ENCODE measurements at places on chromosomes 13 and 19.
A peak's percentile ranks its signal among the peaks of the same experiment; 100 is the strongest.

- no peak for DNase-seq
Measured at GRCh38 chr13:79660361-79660760, 179.4 kb downstream of the NDFIP2 start.

GRCh38 chr13:39347926-39348901 lies 254.8 kb downstream of the LHFPL6 start:
- DNase-seq = no peak

- DNase-seq = no peak
Measured at GRCh38 chr13:44142540-44142867, 231.1 kb upstream of the SERP2 start.

GRCh38 chr13:76708138-76708688 lies 178.0 kb downstream of the KCTD12 start:
- DNase-seq = no peak

GRCh38 chr19:41575998-41576397 lies at the start of gene CEACAM21:
Gene CEACAM21, plus strand, starts transcription at chr19:41576166. Its CDS starts 109 bp downstream, at chr19:41576275.
- peak; percentile 80 for DNase-seq

DNA sequence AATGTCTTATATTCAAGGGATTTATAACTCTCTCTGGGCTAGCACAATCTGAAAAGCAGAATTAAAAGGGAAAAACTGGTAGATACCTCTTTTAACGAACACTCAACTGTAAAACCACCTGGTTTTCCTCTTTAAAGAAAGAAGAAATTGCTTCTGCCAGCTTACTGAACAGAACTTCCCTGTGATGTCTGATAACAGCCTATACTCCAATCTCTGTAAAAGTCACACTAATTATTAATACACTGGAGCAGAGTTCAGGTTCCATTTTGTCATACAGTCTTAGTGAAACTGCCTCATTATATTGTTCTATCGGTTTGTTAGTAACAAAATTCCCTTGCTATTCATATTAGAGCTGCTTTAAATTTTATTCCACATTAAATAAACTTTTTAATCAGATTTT lies 251.0 kb upstream of the STARD13 start:
- no peak for DNase-seq

- no peak for DNase-seq
Measured at GRCh38 chr19:3059653-3060052, 2.6 kb downstream of the TLE5 start.

- no peak for DNase-seq
Measured at GRCh38 chr13:109314101-109314500, 472.3 kb downstream of the IRS2 start.

GRCh38 chr13:113086031-113086750 lies 19.4 kb upstream of the F7 start:
- no peak for DNase-seq

GRCh38 chr19:15936173-15936572 lies 1.8 kb upstream of the CYP4F11 start:
- no peak for DNase-seq

DNA sequence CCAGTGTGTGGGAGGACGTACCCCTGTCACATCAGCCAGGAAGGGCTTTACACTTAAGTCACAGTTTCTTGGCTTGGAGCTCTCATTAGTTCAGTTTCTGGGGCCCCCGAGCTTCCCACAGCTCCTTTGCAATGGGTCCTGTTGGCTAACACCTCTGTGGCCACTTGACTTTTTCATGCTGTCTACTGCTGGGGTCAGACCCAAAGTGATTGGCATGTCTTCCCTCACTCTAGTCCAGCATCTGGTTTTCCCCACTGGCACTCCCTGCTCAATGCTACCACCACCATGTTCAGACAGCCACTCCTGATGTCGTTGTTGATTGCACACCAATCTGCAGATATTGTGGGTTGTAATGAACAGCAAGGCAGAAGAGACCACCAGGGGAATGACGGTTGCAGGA lies 379.0 kb downstream of the FOXO1 start:
- DNase-seq = no peak

DNA sequence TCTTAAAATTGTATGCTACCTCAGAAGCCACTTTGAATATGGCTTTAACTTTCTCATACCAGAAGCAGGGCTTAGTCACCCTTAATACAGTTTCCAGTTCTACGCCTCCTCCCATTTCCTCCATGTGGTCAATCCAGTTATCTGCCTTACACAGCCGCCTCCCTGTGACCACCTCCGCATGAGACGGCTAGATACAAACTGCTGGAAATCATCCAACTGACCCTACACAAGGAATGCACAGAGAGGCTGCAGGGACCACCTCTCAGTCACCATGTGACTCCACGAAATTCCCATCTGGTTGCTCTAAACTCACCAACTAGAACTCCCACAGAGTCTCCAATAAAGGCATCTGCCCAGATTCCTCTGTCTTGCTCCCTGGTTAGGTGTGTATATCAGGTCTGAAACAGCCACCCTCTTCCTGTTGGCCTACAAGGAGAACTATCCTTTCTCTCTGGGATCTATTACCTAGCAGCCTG lies 6.8 kb downstream of the ZNF564 start:
- no peak for DNase-seq

GRCh38 chr13:26168835-26169234 lies 53.3 kb downstream of the RNF6 start:
- DNase-seq = no peak

GRCh38 chr19:15934332-15935078 lies at the start of gene CYP4F11:
Gene CYP4F11, minus strand, starts transcription at chr19:15934529. Its CDS starts 121 bp downstream, at chr19:15934408.
- DNase-seq = no peak

DNA sequence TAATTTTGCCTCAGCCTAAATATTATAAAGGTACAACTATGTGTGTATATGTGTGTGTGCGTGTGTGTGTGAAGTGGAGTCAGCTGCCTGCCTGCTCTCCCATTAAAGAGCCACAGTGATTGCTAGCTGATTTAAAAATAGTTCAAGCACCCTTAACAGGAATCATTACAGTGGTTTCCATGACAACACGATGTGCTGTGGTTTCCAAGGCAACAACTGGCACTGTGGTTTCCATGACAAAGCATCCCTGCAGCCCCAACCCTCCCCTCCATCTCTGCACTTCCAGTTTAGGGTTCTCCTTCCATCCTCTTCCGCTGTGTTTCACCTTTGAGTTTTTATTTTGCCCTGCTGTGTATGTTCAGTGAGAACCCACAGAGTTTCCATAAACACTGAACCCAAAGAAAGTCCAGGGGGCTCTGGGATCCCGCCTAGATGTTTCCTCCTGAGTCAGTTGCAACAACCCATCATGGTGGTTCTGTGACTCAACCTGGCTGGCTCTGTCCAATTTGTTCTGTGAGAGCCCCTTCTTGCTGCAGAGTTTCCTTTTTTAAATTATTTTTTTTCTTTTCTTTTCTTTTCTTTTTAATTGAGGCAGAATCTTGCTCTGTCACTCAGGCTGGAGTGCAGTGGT lies 7.1 kb upstream of the PNMA8A start:
- no peak for DNase-seq

DNA sequence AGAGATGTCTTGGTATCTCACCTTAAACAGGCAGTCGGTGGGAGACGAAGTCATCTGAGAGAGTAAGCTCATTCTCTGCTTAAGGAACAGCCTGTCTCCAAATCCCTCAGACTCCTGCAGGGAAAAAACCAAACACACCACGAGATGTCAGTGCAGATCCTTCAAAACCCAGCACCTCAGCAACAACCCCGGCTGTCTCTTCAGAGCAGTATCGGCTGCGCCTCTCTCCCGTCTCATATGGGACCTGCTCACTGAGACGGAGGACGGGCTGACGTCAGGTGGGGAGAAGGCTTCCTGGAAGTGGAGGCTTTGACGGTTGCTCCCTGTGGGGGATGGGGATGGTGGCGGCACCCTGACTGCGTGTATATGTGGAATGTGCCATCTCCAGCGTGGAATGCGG lies 43.6 kb downstream of the ANKRD27 start:
- no peak for DNase-seq

- DNase-seq = peak; percentile 7
Measured at GRCh38 chr13:80716610-80717081, 375.7 kb upstream of the SPRY2 start.

DNA sequence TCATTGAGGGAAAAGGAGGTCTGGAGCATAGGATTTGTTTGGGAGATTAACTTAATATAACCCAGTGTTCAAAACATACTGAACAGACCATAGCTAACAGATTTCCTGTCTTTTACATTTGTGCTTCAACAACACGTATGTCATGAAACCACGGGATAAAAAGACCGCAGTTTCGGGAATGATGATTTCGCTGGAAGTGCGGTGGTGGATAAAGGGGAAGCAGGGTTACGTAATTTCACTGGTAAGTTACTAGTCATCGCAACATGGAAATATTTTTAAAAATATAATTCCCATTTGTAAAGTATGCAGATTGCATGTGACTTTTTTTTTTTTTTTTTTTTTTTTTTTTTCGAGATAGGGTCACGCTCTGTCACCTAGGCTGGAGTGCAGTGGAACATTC lies 237.4 kb downstream of the LMO7 start:
- no peak for DNase-seq

DNA sequence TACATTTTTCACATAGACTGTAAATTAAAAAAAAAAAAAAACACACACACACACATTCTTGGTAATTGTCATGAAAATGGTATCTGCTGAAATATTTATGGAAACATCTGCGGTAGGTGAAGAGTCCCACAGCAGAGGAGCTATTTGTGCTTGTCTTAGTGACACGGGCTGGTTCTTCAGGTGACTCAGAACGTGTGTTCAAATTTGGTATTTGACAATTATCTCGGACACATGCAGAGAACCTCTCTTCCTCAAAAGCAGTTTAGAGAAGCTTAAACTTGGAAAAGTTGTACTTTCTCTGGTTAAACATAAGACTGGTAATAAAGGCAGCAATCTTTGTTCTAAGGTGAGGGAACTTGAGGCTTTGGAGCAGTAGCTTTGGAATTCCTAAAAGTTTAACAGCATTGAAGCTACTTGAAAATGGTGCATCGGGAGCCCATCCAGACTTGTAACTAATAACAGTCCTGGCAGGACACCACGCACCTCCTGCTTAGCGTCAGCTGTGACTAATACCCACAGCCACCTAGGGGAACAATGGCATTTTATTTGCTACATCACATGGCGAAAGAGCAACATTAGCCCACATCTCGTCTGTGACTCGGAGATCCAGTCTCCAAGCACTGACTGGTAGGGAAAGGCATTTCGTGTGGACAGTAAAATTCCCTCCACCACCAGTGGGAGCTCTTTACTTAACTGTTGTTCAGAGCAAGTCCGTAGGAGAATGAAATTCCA lies 1505.1 kb upstream of the SLC10A2 start:
- no peak for DNase-seq

DNA sequence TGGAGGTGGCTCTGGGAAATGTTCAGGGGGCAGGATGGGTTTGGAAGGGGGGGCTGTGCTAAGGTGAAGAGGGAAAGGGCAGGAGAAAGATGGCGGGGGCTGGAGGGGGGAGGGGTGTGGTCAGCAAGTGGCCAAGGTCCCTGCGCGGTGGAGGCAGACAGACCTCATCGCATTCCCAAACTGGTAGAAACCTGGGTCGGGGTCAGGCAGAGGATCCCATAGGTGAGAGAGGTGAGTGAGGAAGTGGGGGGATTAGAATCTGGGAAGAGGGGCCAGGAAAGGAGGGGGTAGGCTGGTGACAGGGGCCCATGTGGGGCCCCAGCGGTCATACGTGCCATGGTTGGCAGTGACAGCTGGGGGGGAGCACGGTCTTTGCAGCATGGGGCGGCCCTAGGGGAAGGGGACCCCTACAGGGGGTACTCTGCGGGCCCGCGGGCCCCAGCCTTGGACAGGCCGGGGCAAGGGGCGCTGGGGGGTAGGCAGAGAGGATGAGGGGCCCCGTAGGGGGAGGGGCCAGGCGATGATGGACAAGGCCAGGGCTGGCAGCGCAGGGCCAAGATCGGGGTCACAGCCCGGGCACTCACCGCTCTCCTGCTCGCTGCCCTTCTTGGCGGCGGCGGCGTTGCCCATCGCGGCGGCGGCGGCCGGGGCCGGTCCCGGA lies 514 bp downstream of the PRKACA start:
- peak; percentile 51 for DNase-seq

GRCh38 chr13:22455036-22455435 lies 725.7 kb upstream of the SGCG start:
- no peak for DNase-seq

GRCh38 chr19:4086411-4086867 lies 19.7 kb upstream of the ZBTB7A start:
- DNase-seq = no peak

DNA sequence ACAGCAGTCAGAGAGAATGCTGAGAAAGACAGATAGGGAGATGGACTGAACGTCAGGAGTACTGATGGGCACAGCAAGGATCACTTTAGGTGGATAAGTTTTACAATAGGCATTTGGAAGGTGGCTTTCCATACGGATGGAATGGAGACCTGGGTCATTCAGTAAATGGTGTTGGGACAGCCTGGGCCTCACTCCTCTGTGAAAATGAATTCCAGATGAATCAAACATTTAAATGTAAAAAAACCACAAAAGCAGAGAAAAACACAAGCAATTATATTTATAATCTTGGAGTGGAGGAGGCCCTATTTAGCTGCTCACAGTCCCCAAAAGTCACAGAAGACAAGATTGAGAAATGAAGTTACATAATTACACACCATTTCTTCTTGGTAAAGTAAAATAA lies 4.7 kb downstream of the IL17D start:
- no peak for DNase-seq

DNA sequence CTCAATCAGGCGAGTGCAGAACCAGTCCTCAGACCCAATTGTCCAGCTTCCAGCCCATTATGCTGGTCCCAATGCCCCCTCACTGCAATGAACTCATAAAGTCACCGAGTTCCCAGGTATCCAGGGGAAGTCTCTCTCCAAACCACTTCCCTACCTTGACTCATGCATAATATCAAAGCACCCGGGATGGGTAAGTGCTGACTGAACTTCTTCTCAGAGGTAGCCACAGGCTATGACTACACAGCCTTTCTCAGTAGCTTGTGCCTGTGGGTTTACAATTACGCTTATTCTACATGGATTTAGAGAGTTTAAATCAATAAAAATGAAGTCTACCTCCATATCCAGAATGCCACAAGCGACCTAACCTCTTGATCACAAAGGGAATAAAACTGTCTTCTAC lies 1.7 kb upstream of the C13orf42 start:
- no peak for DNase-seq

GRCh38 chr13:65633806-65634205 lies 1596.3 kb downstream of the PCDH9 start:
- DNase-seq = no peak

- DNase-seq = no peak
Measured at GRCh38 chr13:23621316-23621645, 51.1 kb downstream of the TNFRSF19 start.

GRCh38 chr13:44340508-44340907 lies 33.1 kb upstream of the SERP2 start:
- DNase-seq = no peak

DNA sequence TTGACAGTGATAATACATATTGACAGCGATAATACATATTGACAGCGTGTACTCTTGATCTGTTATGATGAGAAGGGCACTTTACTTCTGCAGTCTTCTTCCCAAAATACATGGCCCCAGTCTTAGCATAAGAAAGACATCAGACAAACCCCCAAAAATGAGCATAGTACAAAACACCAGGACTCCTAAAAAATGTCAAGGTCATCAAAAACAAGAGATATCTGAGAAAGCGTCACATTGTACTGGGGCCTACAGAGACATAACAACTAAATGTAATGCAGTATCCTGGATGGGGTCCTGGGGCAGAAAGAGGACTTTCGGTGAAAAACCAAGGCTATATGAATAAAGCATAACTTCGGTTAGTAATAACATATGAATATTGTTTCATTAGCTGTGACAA lies 731.5 kb upstream of the SGCG start:
- no peak for DNase-seq
